AG10803 (cell line): ENCODE measurements at places on chromosomes 6 and 20.

DNA sequence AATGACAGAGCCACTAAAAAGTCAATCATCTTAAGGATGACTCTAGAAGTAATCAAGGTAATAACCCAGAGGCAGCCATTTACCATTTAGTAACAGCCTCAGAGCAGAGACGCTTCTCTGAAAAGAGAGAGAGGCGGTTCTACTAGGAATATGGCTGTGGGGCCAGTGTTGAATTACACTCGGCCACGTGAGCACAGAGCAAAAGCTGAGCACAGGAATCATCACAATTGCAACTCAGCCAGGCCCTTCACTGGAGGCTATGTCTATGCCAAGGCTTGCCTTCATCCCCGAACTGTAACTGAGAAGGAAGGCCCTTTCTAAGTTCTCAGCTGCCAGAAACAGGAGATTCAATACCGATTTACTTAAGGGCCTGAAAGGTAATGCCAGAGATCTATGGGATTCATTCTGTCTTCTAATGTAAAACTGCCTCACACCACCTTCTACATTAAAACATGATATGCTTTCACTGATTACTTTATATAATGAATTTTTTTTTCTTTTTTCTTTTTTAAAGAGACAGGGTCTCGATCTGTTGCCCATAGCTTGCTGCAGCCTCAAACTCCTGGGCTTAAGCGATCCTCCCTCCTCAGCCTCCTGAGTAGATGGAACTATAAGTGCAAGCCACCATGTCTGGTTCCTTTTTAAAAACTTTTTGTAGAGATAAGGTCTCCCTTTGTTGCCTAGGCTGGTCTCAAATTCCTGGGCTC, 67.6 kb downstream of the NUDT3 start:
- peak; percentile 58 for DNase-seq

GRCh38 chr6:134539865-134540323, 222.0 kb upstream of the SGK1 start:
- no peak for DNase-seq

DNA sequence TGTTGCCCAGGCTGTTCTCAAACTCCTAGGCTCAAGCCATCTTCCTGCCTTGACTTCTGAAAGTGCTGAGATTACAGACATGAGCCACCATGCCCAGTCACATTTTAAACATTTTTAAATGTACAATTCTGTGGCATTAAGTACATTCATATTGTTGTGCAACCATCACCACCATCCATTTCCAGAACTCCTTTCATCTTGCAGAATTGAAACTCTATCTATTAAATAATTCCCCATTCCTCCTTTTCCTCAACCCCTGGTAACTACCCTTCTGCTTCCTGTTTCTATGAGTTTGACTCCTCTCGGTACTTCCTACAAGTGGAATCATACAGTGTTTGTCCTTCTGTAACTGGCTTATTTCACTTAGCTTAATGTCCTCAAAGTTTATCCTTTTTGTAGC, 103.8 kb upstream of the NAA20 start:
- no peak for DNase-seq

- DNase-seq: peak; percentile 16
Measured at GRCh38 chr6:5305968-5306626, 44.8 kb downstream of the FARS2 start.

GRCh38 chr6:74167511-74167910, 471.5 kb downstream of the CD109 start:
- DNase-seq: no peak

DNA sequence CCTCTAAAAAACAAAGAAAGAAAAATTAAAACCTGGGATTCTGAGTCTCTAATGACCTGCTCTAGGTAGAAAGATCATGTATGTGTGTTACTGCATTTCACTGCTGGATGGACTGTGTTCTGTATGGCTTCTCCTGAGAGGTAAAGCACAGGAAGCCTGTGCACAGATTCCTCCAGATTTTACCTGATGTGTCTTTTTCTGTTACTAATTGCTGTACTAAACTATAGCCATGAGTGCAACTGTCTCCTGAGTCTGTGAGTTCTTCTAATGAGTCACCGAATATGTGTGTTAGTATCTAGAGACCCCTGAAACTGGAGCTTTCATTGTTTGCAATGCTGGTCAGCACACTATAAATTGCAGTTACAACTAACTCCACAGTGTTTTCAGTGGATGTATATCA, 270.8 kb downstream of the CDKAL1 start:
- no peak for DNase-seq

GRCh38 chr20:35319192-35319870, 27.1 kb upstream of the FAM83C start:
- no peak for DNase-seq

GRCh38 chr20:1920252-1920651, 25.0 kb downstream of the SIRPA start:
- peak; percentile 56 for DNase-seq

DNA sequence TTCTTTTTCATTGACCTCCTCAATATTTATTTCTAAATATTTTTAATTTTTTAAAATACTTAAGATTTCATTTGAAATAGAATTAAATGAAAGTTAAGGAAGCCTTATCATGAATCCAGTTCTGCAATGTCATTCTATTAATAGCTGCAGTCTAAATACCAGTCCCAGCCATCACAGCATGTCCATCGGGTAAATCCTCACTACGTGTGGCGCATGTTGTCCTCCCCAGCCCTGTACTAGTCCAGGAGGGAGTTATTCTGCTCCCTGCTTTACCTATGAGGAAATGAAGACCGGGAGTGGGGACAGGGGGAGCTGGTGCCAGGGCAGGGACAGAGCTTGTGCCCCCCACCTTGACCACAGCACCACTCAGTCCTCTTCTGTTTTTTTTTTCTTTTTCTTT, 125.1 kb upstream of the QKI start:
- DNase-seq: no peak

GRCh38 chr6:32096394-32097258, 12.5 kb downstream of the TNXB start:
- no peak for DNase-seq

GRCh38 chr6:8906699-8907098, 471.4 kb upstream of the SLC35B3 start:
- no peak for DNase-seq

- DNase-seq: no peak
Measured at GRCh38 chr20:32580219-32580969, 4.7 kb downstream of the NOL4L start.

GRCh38 chr6:143872201-143872600, 7.9 kb downstream of the ZC2HC1B start:
- DNase-seq: no peak

DNA sequence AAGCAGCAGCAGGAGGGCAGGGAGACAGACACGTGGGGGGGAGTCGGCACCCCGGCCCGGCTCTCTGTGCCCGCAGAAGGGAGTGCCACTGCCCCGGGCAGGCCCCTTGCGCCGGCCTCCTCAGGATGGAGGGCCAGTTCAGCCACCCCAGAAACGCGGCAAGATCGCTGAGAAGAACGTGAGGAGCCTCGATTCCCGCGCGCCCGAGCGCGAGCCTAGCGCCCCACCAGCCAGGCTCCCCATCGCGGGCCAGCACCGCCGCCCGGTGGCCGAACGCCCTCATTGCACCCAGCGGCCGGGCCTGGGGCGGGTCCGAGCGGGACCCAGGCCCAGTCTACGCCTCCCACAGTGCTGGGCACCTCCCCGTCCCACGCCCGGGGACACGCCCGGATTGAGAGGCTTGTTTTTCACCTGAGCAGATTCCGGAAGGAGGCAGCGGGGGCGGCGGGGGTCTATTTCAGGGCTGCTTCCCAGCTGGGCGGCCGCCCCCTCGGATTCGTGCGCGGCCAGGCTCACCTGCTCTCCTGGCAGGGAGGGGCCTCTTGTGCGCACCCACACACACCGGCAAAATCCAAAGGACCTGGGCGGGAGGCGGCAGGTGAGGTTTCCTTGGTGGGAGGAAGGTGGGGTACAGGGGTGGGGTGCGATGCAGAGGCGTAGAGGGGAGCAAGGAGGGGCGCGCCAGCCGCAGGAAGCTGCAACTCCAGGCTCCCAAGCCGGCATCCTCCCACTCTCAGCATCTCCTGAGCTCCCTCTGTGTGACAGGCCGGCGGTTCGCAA, 9.0 kb upstream of the GRM4 start:
- DNase-seq: peak; percentile 35
